ENCODE measurements at places on chromosomes 11 and 22. TPM values are rescaled to one million over a fixed set of nuclear protein-coding genes. Genes with fewer than 3 reads are reported as not detected.

DNA sequence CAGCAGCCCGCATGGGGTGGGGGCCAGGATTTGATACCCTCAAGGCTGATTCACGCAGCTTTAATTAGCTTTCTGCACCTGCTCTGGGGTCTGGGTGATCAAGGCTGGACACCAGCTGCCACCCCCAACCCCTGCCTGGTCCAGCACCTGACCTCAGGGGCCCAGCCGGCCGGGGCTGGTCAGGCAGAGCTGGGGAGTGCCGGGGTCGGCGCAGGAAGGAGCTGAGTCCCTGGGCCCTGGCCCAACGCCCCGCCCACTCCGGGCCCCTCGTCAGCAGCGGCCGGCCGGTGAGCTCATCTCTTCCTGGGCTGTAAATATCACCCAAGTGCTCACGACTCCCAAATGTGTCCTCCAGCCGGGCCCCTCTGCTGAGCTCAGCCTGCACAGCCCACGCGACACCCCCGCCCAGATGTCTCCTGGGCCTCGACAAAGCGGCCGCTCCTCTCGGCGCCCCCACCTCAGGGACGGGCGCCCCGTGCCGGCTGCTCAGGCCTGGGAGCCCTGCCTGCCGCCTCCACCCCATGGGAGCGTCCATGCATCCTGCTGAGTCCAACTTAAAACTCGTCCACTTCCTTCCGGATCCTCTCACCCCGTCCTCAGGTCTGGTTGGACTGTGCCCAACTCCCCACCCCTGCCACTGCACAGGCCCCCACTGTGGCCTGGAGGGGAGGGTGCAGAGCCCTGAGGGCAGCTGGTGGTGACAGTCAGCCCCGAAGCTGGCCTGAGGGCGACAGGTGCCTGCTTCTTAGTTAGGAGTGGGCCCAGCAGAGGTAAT is 29.0 kb downstream of the RTN4R start:
- H3K36me3 ChIP-seq = no peaks in the 10 kb centered on the region
- peak overlapping the region; percentile 64 for H3K27ac ChIP-seq
- peaks cover 42% of the 10 kb centered on the region for H3K4me1 ChIP-seq
- peak; percentile 86 for DNase-seq
- no peak overlapping the region for H3K4me3 ChIP-seq

DNA sequence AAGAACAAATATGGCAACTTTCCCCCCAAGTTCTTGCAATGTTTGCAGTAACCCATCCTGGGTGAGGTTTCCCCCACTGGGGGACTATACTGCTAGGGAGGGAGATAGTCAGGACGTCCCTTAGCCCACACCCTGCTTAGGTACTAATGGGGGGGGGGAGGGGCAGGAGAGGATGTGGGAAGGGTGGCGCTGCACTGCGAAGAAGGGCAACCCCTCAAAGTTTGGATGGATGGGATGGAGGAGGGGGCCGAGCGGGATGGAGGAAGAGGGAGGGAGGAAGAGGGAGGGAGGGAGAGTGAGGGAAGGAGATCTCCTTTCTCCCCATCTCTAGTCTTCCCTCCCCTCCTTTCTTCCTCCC is 100.6 kb upstream of the HSD17B12 start:
- peaks cover 13% of the 10 kb centered on the region for H3K4me1 ChIP-seq
- no peak for DNase-seq
- peak overlapping the region; percentile 6 for H3K4me3 ChIP-seq
- no peaks in the 10 kb centered on the region for H3K36me3 ChIP-seq
- H3K27ac ChIP-seq = no peak overlapping the region

Gene FERMT3
- 6.4 TPM for total RNA-seq

GRCh38 chr11:110174645-110175310 is 81.6 kb downstream of the ZC3H12C start:
- H3K4me1 ChIP-seq = no peaks in the 10 kb centered on the region
- no peak overlapping the region for H3K4me3 ChIP-seq
- no peaks in the 10 kb centered on the region for H3K36me3 ChIP-seq
- H3K27me3 ChIP-seq = no peaks in the 10 kb centered on the region
- no peak overlapping the region for H3K27ac ChIP-seq

DNA sequence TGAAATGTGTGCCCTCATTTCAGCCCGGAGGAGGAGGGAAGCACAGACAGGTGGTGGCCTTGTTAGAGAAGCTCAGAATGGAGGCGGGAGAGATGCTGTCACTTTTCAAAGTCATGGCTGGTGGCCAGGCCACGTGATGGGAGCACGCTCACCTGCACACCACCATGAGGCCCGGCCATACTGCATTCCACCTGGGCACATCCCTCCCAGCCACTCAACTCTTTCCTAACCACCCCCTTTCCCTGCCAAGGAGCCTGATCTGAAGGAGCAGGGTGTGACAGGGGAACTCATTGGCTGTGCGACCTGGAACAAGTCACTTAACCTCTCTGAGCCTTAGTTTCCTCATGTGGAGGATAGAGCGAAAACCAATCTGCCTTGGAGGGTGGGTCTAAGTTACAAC is 364.5 kb downstream of the CTTN start:
- no peaks in the 10 kb centered on the region for H3K36me3 ChIP-seq
- no peaks in the 10 kb centered on the region for H3K27me3 ChIP-seq
- no peak overlapping the region for H3K4me3 ChIP-seq
- no peaks in the 10 kb centered on the region for H3K4me1 ChIP-seq
- DNase-seq = no peak
- no peak overlapping the region for H3K27ac ChIP-seq

DNA sequence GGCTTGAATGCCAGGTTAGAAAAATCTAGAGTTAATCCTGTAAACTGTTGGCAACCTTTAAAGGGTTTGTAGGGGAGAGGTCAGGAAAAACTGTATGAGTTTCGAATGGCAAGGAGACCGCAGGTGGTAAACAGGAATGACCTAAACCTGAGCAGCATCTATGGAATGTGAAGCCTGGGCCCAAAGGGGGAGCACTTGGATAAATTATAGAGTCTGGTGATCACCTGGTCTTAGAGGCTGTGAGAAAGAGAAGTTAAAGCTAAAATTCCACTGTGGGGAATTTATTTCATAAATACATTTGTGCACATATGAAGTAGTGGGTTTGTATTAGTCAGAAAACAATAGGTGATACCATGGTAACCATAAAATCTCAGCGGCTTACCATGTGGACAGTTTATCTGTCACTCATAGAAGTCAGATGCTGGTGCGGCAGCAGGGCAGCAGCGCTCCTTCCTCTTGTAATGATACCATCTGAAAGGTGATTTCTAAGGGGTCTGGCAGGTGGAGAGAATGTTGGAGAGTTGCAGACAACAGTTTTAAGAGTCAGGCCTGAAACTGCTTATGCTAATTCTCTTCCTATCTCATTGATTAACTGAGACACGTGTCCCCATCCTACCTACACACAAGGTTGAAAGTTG is 1104.4 kb upstream of the CCDC90B start:
- H3K36me3 ChIP-seq = no peaks in the 10 kb centered on the region
- no peak overlapping the region for H3K4me3 ChIP-seq
- no peak for DNase-seq
- H3K27ac ChIP-seq = no peak overlapping the region
- H3K27me3 ChIP-seq = no peaks in the 10 kb centered on the region

DNA sequence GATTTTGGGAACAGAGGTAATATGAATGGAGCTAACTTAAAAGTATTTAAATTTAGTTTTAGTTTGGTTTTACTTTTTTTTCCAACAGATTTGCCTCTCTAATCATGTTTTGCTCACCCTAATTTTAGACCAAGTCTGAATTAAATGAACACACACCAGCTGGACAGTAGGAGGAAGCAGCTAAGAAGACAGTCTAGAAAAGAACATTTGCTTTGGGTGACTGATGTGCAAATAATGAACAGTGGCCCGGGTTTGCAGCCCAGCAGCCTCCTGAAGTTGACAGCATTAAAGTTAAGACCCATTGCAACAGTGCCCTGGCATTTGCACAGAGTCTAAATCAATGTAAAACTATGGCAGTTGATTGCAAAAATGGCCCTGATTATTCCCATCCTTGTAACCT is 66.4 kb upstream of the SORL1 start:
- DNase-seq = no peak
- H3K36me3 ChIP-seq = no peaks in the 10 kb centered on the region
- no peak overlapping the region for H3K4me3 ChIP-seq
- no peak overlapping the region for H3K27ac ChIP-seq
- no peaks in the 10 kb centered on the region for H3K27me3 ChIP-seq

Gene TSGA10IP
- not detected for total RNA-seq

DNA sequence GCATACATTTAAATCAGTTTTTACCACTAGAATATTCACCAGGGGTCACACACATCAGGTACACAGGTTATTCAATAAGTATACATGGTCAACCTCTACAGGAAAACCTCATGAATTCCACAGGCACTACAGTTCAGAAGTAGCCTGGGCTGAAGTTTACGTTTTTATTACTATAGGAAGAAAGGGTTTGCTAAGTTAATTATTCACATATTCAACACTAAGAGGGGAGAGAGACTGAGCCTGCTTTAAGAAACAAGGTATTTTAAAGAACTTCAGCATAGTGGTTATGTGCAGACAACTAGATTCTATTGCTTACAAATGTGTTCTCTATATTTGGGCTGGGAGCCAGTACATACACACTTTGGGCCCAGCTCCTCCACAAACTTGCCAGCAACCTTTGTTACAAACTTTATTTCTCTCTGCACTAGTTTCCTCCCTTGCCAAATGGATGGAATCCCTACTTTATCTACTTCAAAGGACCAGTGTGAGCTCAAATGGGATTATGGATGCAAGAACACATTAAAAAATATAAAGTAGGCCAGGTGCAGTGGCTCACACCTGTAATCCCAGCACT is 31.9 kb downstream of the IL18BP start:
- DNase-seq = no peak
- H3K27ac ChIP-seq = no peak overlapping the region
- no peaks in the 10 kb centered on the region for H3K36me3 ChIP-seq
- H3K4me1 ChIP-seq = peaks cover 5% of the 10 kb centered on the region
- H3K27me3 ChIP-seq = no peaks in the 10 kb centered on the region

DNA sequence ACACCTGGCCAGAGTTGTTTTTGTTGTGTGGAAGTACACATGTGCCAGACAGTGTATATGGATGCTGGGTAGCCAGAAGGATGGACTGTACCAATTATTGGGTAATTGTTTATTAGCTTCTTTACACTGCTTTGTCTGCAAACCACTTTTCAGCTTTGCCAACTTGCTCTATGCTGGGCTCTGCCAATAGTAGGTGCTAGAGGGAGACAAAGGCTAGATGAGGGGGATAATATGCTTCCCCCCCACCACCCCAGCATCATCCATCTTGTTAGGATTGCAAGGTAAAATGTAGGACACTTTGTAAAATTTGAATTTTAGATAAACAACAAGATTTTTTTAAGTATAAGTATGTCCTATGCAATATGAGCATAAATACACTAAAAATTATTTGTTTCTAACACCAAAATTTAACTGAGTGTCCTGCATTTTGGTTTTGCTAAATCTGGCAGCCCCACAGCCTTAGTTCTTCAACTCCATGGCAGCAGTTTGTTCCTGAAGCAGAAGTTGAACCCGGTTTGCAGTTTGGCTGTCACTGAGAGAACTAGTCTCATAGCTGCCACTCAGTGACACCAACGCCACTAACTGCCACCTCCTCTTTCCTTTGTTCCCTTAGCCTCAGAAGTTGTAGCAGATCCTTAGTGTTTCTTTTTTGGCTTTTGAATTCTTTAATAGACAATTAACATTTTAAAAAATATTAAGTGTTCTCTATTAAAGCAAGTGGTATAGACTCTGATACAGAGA is 78.8 kb downstream of the CCDC81 start:
- no peaks in the 10 kb centered on the region for H3K27me3 ChIP-seq
- H3K36me3 ChIP-seq = no peaks in the 10 kb centered on the region
- H3K4me3 ChIP-seq = no peak overlapping the region
- peaks cover 2% of the 10 kb centered on the region for H3K4me1 ChIP-seq

DNA sequence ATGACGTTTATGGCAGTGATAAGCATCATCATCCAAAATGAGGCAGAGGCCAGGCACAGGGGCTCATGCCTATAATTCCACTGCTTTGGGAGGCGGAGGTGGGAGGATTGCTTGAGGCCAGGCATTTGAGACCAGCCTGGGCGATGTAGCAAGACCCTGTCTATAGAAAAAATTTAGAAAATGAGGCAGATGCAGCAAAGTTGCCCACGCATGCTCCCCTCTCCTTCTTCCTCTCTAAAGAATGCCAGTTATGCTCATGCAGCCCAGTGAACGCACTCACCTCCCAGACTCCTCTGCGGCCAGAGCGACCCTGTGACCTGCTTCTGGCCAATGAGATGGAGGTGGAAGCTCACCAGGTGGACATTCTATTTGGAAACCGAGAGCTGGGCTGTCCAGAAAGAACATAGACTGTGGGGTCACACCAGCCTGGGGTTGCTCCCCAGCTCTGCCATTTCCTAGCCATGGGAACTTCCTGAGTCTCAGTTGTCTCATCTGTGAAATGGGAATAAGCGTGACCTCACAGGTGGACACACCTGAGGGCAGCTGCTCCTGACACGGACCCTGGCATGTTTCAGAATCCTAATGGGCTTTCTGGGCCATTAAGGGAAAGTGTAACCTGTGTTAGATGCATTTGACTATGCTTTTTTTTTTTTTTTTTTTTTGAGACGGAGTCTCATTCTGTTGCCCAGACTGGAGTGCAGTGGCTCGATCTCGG is 44.9 kb downstream of the MCM5 start:
- H3K36me3 ChIP-seq = no peaks in the 10 kb centered on the region
- no peaks in the 10 kb centered on the region for H3K27me3 ChIP-seq
- no peak overlapping the region for H3K4me3 ChIP-seq
- H3K27ac ChIP-seq = no peak overlapping the region

Gene MMP8
- total RNA-seq = not detected

GRCh38 chr11:120384476-120384875 is 48.3 kb downstream of the ARHGEF12 start:
- H3K4me1 ChIP-seq = peaks cover 3% of the 10 kb centered on the region
- H3K27me3 ChIP-seq = no peaks in the 10 kb centered on the region
- H3K36me3 ChIP-seq = no peaks in the 10 kb centered on the region
- H3K27ac ChIP-seq = no peak overlapping the region

Gene TH
- total RNA-seq = 1.0 TPM
